A172 (cell line): ENCODE measurements at places on chromosomes 16 and 17.

DNA sequence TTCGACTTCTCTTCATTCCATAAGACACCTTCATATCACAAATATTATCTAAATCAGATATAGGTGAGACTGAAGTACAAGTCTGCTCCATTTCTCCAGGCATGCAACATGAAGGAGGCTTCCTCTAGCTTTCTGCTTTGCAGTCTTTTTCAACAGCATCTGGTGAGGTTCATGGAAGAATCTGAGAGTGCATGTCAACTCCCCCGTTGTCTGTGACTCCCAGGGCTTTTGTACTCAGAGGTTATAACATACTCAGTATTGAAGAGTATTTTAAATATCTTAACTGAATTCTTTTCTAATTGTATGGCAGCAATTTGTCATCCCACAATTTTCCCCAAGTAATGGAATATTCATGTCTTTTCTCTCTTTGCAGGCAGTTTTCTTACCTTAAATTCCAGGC lies 448.7 kb downstream of the CDH8 start:
- DNase-seq: no peak

DNA sequence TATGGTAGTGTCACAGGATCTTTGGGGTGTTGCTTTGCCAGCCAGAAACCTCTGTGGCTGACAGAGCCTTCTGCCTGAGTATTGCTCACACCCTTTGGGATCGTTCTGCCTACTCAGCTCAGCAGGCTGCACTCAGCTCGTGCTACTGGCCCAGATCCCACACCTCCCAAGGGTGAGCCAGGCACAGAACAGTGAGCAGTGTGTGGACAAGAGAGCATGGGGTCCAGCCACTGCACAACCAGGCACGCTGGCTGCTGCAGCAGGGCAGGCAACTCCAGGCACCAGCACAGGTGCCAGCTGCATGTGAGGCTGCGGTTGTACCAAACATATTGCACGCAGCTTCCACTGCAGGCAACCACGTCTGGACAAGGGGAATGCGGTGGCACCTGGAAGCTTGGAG lies 84.9 kb downstream of the CYB561 start:
- no peak for DNase-seq

DNA sequence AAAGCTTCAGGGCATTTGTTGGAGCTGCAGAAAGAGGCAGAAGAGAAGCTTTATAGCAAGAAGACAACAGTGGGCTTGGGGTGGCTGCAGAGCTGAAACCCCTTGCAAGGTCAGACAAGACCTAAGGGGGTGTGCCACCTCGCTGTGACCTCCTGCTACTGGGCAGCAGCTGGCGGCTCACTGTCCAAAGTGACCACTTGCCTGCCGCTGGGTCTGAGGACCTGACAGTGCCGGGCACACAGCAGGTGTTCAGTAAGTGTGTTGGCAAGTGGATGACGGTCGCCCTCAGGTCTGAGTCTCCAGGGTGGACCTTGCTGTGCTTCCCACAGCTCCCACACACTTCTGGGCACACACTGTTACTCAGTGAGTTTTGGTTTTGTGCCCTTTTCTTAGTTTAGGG lies 336.5 kb downstream of the C16orf95 start:
- no peak for DNase-seq

DNA sequence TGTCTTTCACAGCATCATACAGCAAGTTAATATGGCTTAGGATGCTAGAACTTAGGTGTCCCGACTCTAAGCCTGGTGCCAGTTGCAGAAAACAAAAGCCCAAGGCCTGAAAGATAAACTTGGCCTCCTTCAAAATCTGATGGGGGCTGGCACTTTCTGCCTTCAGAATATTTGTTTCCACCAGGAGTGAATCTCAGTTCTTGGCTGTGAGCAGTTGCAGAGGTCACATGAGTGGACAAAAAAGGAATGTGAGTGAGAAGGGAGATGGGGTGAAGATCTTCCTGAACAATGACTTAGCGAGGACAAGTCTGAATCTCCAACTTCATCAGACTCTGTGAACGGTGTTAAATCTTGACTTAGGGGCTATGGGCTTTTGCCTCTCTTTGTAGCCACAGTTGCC lies 46.6 kb downstream of the HOXB1 start:
- DNase-seq: peak; percentile 80

DNA sequence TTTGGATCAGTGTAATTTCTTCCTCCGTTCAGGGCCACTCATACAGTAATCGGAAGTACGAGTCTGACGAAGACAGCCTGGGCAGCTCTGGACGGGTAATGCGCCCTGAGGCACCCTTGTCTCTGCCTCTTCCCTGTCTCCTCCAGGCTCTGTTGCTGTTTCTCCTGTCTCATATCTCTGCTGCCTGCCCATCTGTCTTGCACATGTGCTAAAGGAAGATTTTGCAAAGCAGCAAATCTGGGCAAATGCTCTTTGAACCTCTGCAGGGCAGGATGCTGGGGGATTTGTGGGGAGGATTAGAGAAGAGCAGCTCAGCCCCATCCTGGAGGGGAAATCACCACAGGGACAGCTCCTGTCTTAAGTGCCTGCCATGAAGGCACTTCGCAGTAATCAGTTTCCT lies 32.4 kb upstream of the POLR3E start:
- DNase-seq: no peak

DNA sequence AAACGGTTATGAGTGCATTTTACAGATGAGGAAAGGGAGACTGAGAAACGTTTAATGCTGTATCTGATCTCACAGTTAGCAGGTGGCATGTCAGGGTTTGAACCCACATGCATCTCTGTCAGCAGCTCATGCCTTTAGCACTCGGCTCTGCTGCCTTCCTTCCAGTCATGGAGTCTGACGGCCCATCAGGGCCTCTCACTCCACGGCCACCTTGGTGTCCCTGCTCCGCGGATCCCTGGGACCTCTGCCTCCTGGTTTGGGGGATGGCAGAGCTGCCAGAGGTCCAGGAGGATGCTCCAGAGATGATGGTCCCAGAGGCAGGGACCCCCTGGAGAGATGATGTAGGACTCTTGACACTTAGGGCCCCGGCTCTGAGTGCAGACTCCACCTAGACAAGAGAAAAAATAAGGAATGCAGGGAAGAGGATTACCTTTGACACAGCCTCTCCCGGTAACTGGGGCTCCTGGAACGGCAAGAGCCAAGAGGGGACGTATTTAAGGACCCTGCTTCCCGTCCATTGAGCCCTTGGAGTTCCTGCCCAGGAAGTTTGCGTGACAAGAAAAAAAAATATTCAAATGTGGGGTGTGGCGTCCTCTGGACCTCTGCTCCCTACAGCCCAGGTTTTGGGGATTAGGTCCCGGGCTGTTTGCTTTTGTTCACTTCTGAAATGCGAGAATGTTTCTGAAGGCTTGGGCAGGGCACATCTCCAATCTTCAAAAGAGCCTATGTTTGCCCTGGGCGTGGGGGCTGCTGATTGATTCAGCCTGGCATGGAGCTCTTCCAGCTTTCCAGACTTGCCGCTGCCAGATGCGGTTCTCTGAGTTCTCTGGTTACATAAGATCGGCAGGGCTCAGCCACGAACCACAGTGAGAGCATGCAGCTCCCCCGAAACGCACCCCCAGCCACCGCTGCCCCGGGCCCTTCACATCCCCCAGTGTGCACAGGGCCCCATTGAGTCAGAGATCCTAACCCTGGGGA lies at the start of gene ALDH3A1:
TSS of gene ALDH3A1 (minus strand) at position 470 of the 978 bp plus-strand sequence. CDS start 3,169 bp downstream, outside the sequence.
- no peak for DNase-seq

GRCh38 chr16:86723689-86724088 lies 145.3 kb downstream of the FOXL1 start:
- DNase-seq: peak; percentile 22

- no peak for DNase-seq
Measured at GRCh38 chr16:10806698-10807097, 11.9 kb downstream of the TVP23A start.

- no peak for DNase-seq
Measured at GRCh38 chr17:21210411-21211076, 3.4 kb downstream of the TMEM11 start.

- DNase-seq: no peak
Measured at GRCh38 chr17:5209396-5209795, 17.7 kb upstream of the ZNF594 start.

GRCh38 chr16:84725481-84726078 lies 25.8 kb downstream of the USP10 start:
- DNase-seq: no peak

DNA sequence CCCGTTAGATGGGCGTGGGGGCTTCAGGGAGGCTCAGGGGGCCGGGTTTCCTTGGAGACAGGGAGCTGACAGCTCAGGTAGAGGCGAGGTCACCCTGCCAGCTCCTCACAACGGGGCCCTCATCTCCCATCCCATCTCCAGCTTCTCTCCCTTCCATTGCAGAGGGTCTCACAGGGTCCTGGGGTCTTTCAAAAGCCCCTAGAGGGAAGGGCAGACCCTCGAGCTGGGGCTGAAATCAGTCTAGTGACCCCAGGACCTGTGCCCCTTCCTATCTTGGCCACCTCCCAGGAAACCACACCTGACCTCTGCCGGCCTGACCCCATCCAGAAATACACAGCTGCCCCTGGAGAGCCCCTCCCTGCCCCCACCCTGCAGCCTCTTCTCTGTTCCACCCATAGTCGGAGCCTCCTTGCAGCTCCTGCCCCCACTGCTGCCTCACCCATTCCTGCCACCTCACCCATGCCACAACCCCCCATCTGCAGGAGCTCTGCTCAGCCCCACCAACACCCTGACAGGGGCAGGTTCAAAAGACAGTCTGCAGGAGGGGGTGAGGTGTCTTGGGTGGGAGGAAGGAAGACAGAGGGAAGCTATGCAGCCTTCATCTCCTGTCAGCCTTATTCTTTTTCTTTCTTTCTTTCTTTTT lies 23.4 kb downstream of the PIK3R5 start:
- no peak for DNase-seq

GRCh38 chr17:36665417-36665816 lies 64.0 kb downstream of the MRM1 start:
- peak; percentile 66 for DNase-seq
